Heart left ventricle (tissue), 16 donors: ENCODE measurements at places on chromosomes 2 and 18. TPM values are rescaled to one million over a fixed set of nuclear protein-coding genes. Genes with fewer than 3 reads are reported as not detected.

- no peaks in the 10 kb centered on the region for H3K27me3 ChIP-seq
- DNase-seq, result no peak
- H3K27ac ChIP-seq, result no peak overlapping the region
- H3K4me3 ChIP-seq, result no peak overlapping the region
Observed at GRCh38 chr2:222561817-222562645, 93.9 kb downstream of the FARSB start.

DNA sequence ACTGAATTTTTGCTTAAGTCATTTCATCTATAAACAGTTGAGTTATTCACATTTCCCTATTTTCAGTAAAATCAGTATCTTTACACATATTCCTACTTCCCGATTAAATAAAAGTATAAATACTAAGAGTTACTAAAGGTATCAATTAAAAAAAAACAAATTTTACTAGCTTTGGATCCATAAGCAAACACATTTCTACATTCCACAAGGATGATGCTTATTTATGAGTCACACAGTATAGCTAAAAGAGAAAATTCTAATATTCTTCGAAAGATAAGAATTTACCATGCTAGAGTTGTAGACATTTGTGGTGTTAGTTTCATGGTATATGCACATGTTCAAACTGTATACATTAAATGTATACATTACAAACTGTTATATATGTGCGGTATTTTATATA is 23.7 kb downstream of the PGAP1 start:
- DNase-seq, result no peak
- H3K36me3 ChIP-seq, result peaks cover 12% of the 10 kb centered on the region
- H3K4me1 ChIP-seq, result no peaks in the 10 kb centered on the region
- no peak overlapping the region for H3K27ac ChIP-seq
- no peaks in the 10 kb centered on the region for H3K27me3 ChIP-seq

DNA sequence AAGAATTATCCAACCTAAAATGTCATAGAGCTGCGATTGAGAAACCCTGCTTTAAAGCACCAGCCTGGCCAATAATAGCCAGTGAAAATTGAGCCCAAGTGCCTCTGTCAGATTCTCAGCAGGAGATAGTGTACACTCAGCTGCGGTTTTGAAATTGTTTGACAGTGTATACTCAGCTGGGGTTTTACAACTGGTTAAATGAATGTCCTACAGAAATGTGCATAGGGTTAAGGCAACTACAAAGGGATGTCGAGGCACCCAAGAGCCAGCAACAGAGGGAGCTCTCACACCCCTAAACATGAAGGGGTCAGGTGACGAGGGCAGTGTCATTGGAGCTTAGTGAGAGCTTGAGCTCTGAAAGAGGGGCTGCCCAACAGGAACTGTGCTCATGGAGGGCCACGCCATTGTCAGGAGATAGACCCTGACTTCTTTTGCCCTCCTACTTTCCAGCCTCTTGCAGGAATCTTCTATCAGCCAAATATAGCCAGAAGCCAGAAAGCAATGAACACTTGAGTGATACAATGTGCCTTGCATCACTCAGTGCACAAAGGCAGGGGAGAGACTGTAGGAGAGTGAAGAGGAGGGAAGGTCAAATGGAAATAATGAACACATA is 15.1 kb downstream of the ACTG2 start:
- no peaks in the 10 kb centered on the region for H3K4me1 ChIP-seq
- no peak for DNase-seq
- no peaks in the 10 kb centered on the region for H3K36me3 ChIP-seq
- no peak overlapping the region for H3K4me3 ChIP-seq
- no peaks in the 10 kb centered on the region for H3K27me3 ChIP-seq

DNA sequence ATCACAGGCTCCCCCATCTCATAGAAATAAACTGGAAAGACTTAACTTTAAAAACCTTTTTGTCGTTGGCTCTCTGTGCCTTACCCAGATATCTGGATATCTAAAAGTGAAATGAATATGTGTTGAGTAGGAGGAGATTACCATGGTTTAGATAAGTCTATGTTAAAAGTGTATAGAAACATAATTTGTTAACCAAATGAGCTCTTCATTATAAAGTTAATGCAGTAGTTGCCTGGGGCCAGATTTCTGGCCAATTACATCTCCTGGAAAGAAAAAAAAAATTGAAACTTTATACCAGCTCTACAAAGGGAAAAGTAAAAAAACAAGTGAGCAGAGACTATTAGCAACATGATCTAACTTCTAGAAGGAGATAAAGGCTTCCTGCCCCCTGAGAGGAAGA is 259.6 kb upstream of the UBE2E3 start:
- no peak overlapping the region for H3K4me3 ChIP-seq
- no peaks in the 10 kb centered on the region for H3K27me3 ChIP-seq
- no peak for DNase-seq
- H3K36me3 ChIP-seq, result no peaks in the 10 kb centered on the region
- H3K27ac ChIP-seq, result no peak overlapping the region
- no peaks in the 10 kb centered on the region for H3K4me1 ChIP-seq

DNA sequence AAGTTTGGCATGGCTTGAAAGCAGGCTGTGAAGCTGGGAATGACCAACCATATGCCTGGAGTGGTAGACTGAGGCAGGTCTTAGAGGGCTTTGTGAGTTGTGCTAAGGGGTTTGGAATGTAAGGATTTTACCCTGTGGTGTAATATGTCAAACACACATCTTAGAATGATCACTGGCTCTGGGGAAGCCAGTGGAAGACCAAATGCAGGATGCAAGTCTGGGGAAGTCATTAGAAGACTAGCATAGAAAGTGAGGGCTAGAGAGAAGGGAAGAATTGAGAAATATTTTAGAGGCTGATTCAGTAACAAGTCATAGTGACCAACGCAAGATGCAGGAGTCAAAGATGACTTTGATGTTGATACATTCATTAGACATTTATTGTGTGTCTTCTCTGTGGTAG is 3.5 kb upstream of the FHOD3 start:
- no peak overlapping the region for H3K27ac ChIP-seq
- H3K4me3 ChIP-seq, result no peak overlapping the region
- no peak for DNase-seq
- H3K27me3 ChIP-seq, result peaks cover 4% of the 10 kb centered on the region
- peaks cover 6% of the 10 kb centered on the region for H3K4me1 ChIP-seq
- no peaks in the 10 kb centered on the region for H3K36me3 ChIP-seq

GRCh38 chr18:35038881-35039491 is 2.2 kb upstream of the MAPRE2 start:
- DNase-seq, result no peak
- H3K27me3 ChIP-seq, result no peaks in the 10 kb centered on the region
- H3K27ac ChIP-seq, result no peak overlapping the region
- no peak overlapping the region for H3K4me3 ChIP-seq

DNA sequence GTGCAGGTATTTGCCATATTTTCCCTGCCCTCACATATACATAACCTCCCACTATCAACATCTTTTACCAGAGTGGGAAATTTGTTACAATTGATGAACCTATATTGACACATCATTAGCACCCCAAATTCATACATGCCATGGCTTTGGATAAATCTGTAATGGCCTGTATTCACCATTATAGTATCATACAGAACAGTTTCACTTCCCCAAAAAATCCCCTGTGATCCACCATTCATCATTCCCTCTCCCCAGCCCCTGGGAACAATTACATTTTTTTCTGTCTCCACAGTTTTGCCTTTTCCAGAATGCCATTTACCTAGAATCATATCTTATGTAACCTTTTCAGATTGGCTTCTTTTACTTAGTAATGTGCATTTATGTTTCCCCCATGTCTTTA is 494.5 kb downstream of the RNF144A start:
- DNase-seq, result no peak
- H3K27me3 ChIP-seq, result no peaks in the 10 kb centered on the region

DNA sequence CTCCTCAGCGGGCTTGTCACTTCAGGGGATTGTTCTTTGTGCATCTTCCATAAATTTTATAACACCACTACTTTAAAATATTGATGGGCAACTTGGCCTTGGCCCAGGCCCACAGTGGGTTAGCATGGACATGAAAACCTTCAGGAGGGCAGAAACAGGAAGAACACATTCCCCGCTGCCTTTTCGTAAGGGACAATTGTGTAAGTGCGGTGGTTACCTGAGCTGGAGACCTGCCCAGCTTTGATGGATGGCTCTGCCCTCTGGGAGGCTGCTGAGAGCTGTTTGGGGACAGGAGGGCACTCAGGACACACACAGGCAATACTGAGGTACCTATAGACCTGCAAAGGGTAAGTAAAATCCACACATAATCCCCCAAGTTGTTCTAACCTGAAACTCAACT is 46.8 kb downstream of the FECH start:
- no peak overlapping the region for H3K27ac ChIP-seq
- no peaks in the 10 kb centered on the region for H3K4me1 ChIP-seq
- DNase-seq, result no peak
- H3K36me3 ChIP-seq, result no peaks in the 10 kb centered on the region

- no peak overlapping the region for H3K4me3 ChIP-seq
- H3K4me1 ChIP-seq, result no peaks in the 10 kb centered on the region
- no peak overlapping the region for H3K27ac ChIP-seq
- no peaks in the 10 kb centered on the region for H3K27me3 ChIP-seq
Observed at GRCh38 chr2:53583583-53583982, 184.0 kb upstream of the CHAC2 start.

DNA sequence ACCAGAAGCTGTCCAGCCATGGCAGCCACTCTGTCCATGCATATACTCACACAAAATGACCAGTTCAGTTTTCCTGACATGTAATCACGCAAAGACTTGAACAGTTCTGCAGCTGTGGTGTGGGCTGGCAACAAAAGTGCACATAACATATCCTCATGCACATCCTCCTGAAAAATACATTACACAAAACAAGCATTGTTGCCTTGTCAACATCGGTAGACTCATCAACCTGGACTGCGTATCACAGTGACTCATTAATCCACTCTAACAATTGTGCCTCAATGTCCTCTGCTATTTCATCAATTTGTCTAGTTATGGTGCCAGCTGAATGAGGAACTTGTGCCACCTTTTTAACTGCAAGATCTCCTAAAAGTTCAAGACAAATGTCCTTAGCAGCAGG is 19.5 kb downstream of the RBKS start:
- no peak overlapping the region for H3K27ac ChIP-seq
- H3K36me3 ChIP-seq, result no peaks in the 10 kb centered on the region
- H3K4me1 ChIP-seq, result no peaks in the 10 kb centered on the region
- DNase-seq, result no peak
- H3K27me3 ChIP-seq, result no peaks in the 10 kb centered on the region

- H3K4me1 ChIP-seq, result peaks cover 33% of the 10 kb centered on the region
- peak overlapping the region; percentile 90 for H3K4me3 ChIP-seq
- DNase-seq, result no peak
- no peaks in the 10 kb centered on the region for H3K36me3 ChIP-seq
- H3K27ac ChIP-seq, result peak overlapping the region; percentile 100
Observed at GRCh38 chr2:156343096-156343939, 10.8 kb upstream of the NR4A2 start.

LINC00305 gene
- not detected for total RNA-seq

UGGT1 gene
- 24.7 TPM for total RNA-seq

CCDC102B gene
- 7.7 TPM for total RNA-seq

PLEKHA3 gene
- total RNA-seq, result 50.1 TPM

TSPYL6 gene
- not detected for total RNA-seq

IL1R2 gene
- total RNA-seq, result not detected

DSG2 gene
- 44.4 TPM for total RNA-seq
